Activated T-helper 1 cell treated with Interleukin-2 at 50 U/mL for 16 hours (primary cell): ENCODE measurements at places on chromosomes 5 and 9.
A peak's percentile ranks its signal among the peaks of the same experiment; 100 is the strongest.

DNA sequence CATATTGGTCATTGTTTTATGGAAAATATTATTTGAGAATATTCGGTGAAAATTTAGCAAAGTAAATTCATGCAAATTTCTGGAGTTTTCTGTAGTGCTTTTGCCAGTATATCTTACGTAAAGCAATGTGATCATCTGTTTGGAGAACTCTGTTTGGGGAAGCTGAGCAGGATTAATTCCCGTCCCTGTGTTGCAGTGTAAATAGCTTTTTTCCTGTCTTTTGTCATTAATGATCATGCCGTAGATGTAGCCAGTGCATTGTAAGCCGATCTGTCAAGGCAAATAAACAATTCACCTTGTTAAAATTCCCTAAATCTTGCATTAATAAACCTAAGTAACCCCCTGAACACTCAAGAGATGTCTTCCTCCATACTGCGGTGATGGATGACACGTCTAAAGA lies 39.2 kb downstream of the PPIC start:
- no peak for DNase-seq

DNA sequence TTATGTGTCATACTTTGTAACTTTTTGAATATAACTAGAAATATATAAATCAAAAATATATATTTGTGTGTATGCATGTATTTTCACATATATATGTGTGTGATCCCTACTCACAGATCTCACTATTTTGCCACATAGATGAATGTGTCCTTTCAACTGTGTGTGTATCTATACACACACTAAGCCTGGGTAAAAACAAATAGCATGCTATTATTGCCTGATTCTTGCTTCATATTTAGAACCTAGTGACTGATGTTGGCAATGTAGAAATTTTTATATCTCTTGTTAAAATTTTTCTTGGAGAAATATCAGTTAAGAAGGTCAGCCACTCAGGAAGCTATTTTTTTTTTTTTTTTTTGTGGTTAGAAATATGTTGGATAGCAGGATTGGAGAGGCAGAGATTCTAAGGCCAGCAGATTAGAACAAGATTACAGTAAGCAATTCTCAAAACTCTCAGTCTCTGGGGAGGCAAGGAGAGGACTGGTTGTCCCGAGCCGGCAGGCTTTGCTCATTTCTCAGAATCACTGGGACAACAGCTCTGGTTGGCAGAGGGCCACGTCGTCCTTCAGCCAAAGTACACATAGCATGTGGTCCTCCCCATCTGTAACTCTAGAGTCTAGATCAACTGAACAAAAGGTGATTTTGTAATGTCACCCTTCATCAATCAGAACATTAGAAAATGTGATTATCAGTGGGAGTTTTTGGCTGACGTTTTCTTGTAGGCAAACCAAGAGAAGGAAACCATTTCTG lies 19.7 kb downstream of the C6 start:
- no peak for DNase-seq

DNA sequence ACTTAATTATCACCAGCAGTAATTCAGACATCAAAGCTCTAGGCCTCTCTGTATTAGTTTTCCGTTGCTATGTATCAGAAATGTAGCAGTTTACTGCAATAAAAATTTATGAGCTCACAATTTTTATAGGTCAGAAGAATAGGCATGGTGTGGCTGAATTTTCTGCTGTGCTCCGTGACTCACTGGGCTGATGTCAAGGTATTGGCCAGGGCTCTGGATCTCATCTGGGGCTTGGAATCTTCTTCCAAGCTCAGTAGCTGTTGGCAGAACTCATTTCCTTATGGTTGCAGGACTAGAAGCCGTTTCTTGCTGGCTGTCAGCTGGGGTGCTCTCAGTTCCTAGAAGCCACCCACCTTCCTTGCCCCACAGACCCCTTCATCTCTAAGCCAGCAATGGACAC lies 66.3 kb downstream of the PSAT1 start:
- DNase-seq = no peak

GRCh38 chr5:68433923-68434879 lies 218.6 kb downstream of the PIK3R1 start:
- peak; percentile 82 for DNase-seq

DNA sequence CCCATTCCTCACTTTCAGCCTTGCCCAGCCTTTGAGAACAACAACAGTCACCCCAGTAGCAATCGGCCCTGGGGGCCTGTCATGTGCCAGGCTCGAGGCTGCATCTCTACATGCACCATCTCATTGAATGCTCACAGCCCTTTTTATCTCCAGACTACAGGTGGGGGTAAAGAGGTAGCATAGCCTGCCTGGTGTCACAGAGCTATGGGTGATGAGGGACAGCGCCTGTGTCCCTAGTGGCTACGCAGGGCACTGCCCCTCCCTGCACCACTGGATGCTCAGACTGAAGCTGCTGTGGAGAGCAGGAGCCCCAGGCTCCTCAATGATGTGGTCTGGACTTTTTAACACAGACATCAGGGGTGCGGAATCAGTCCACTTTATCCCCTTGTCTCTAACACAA lies 2.8 kb downstream of the CAMK2A start:
- no peak for DNase-seq

GRCh38 chr9:94639999-94640376 lies 670 bp upstream of the FBP1 start:
- no peak for DNase-seq

GRCh38 chr5:59790376-59790775 lies 103.2 kb downstream of the PDE4D start:
- DNase-seq = no peak

- DNase-seq = no peak
Measured at GRCh38 chr9:121368138-121368522, 1.9 kb downstream of the STOM start.

DNA sequence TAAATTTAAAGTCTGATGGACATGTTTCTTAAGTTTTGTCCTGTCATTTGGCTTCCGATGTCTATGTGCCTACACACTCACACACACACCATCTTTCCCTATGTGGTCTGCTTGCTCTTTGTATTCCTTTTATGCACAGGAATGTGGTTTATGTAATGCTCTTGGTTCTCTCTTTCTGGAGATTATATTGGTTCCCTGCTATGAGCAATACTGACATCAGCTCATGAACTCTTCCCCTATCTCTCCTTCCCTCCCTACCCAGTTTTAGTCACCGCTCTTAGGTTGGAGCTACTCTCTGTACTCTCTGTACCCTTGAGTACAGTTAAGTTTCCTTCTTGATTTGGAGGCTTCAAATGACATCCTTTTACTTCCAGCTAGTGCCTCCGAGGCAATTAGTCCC lies 77.9 kb upstream of the MVB12B start:
- no peak for DNase-seq

DNA sequence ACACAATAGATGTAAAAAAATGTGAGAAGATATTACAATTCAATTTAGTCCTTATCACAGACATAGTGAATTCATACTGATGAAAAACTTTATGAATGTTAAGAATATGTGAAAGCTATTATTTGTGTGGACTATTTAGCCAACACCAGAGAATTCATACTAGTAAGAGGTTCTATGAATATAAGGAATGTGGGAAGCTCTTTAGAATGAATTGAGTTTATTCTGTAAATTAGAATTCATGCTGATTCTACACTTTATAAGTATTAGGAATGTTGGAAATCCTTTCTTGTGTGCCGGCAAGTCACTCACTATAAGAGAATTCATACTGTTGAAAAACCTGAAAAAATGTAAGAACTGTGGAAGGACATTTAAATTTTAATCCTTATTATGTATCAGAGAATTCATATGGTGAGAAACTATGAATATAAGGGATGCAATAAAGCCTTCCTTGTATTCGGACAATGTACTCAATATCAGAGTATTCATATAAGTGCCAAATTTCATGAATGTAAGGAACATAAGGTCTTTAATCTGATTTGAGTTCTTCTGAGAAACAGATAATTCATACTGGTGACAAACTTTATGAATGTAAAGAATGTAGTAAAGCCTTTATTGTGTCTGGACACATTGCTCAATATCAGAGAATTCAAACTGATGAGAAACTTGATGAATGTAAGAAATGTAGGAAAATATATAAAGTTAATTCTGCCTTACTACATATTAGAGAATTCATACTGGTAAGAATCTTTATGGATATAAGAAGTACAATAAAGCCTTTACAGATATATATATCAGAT lies 21.6 kb upstream of the PCDHA1 start:
- no peak for DNase-seq

- no peak for DNase-seq
Measured at GRCh38 chr9:4080921-4081895, 218.7 kb downstream of the GLIS3 start.

DNA sequence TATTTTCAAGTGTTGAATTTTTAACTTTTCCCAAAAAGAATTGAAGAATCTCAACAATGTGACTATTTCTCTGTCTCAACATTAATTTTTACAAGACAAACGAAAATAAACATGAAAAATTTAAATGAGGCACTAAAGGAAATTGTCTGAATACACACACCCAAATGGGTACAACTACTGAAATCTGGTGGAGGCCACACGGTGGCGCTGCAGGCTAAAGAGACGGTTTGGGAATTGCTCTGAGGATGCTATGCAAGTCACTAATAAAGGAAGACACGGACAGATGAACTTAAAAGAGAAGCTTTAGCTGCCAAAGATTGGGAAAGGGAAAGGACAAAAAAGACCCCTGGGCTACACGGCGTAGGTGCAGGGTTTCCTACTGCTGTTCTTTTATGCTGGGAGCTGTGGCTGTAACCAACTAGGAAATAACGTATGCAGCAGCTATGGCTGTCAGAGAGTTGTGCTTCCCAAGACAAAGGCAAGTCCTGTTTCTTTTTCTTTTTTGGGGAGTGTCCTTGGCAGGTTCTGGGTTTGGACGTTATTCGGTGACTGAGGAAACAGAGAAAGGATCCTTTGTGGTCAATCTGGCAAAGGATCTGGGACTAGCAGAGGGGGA lies at the start of gene PCDHB10:
Gene PCDHB10, plus strand, starts transcription at position 244 of the 616 bp plus-strand sequence. Its CDS starts 200 bp downstream, at position 444.
- DNase-seq = no peak

GRCh38 chr5:74149395-74149794 lies 491.1 kb downstream of the ENC1 start:
- no peak for DNase-seq

DNA sequence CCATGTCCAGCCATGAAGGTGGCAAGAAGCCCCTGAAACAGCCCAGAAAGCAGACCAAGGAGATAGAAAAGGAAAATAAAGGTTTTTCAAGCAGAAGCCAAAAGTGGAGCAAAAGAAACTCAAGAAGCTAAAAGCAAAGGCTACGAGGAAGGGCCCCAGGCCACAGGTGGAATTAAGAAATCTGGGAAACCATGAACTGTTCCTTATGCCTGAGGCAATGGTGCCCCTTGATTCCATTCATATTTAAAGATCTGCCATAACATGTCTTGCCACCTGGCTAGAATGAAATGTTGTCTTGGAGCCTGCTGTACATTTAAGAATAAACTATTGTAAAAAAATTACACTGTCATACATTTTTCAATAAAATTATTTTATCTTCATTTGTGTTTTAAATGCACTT lies 59.5 kb upstream of the TARS1 start:
- DNase-seq = no peak

- no peak for DNase-seq
Measured at GRCh38 chr9:90799271-90799852, 2.3 kb upstream of the SYK start.

DNA sequence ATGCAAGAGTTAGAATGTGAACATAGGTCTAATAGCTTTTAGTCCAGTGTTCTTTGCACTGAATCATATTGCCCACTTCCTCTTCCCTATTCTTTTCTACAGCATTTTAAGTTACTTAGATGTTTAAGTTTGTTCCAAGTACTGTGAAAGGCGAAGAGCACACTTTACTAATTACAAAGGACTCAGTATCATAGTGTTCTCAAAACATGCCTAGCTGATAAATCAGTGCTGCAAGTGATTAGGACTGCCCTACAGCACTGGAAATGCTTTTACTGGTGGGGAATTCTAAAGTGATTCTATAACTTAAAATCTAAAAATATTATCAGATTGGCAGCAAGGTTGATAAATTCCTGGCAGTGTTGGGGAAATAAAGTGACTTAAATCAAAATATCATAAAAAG lies 177.9 kb upstream of the KCNN2 start:
- DNase-seq = no peak

DNA sequence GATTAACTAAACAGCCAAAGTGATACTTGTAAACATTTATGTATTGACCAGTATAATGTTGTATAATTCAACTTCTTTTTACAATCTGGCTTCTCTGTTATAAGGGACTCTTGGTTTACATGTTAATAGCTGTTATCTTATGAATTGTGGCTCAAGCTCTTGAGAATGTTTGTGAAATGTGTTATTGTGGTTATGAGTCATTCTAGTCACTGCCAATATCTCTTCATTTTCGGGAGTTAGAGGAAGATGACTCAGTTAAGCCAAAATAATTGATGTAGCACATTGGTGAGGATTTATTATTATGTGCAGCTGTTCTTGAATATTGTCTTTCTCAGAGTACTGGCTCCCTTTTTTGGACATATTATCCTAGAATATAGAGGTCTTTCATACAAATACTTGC lies 655.2 kb upstream of the RIOK2 start:
- DNase-seq = no peak

DNA sequence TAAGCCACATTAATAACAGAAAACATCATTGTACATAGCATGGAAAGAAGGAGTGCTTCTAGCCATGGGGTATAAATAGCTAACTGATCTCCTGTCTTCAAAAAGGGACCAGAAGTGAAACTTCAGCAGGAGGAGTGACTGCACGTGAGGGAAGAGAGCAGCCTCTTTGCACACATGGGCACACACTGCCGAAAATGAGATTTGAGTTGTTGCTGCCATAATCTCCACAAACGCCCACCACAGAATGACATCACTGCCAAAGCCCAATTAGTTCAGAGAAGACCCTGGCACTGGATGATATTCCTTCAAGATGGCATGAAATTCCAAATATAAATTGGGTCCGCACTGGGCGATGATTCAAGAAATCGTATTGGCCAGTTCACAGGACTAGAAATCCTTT lies 238.9 kb upstream of the NR4A3 start:
- DNase-seq = no peak

DNA sequence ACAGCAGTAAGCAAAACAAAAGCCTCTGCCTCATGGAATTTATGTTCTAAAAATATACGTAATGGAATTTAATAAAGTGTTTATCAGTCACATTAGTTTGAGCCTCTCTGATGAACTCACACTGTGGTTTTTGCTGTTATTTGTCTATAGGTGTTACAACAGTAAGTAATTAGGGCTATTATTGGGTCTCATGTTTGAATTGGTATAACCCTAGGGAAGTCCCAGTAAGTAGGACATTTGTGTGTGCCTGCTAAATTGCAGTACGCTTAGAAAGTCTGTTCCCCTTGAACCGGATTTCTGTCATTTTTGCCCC lies 197.6 kb downstream of the NR3C1 start:
- DNase-seq = no peak

DNA sequence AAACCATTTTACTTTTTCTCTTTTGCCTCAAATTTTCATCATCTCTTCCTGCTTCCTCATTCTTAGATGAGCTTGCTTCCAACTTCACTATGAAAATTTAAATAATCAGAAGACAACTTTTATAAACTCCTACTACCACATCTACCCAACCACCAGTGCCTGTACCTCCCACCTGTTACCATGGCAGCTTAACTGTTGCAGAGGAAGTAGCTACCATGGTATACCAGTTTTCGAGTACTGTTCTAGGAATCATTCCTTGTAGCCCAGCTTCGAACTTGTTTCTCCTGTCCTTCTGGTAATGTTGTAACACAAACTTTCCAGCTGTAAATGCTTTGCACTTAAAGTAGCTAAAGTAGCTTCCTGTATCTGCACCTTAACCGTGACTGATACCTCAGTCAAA lies 266.8 kb upstream of the NREP start:
- DNase-seq = no peak
